ENCODE measurements at places on chromosomes 3 and 15.
A peak's percentile ranks its signal among the peaks of the same experiment; 100 is the strongest.

DNA sequence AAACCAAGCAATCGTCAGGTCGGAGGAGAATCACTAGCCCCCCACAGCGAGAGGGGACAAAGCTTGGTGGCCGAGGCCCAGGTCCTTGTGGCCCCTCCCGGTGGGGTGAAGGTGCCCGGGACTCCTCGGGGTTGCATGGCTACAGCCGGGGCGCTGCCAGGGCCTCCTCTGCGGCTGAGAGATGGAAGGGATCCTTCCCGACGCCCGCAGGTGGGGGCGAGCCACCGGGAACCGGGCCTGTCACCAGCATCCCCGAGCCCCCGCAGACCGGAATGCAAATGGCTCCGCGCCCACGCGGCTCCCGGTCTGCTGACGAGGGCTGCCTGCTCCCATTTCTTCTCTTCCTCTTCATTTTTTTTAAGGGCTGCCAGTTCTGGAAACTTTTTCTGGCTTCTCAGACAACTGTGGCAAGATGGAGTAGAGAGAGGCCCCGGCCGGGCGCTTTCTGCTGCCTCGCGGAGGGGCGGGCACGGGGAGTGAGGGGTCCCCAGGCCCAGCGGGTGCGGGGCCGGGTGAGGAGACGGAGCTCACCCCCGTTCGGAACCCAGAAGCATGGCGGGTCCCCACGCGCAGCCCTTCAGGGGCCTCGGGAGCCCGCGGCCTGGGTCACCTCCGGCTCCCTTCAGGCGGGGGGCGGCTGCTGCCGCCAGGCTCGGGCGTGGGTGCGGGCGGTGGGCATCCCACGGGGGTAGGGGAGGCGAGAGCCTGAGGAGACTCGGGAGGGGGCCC lies 27.5 kb downstream of the MELTF start:
- DNase-seq: peak; percentile 53

- no peak for DNase-seq
Measured at GRCh38 chr3:174310475-174310983, 548.6 kb upstream of the NAALADL2 start.

DNA sequence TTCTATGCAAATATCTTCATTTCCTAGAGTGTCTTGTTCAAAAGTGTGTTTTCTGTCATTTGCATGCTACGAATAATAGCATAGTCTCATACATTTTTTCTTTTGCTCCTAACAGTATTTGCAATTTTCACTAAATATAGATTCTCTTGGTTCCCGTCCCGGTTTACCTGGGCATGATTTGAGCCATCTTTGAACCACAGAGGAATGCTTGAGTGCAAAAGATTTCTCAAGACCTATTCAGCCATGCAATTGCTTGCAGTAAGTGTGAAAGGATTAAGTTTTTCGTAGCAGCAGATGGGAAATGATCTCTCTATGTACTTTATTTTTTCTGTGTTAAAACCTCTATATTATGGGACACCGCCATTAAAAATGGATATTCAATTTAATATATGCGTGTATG lies 733.0 kb downstream of the ZPLD1 start:
- DNase-seq: no peak

- no peak for DNase-seq
Measured at GRCh38 chr3:113177526-113177925, 33.8 kb upstream of the BOC start.

- DNase-seq: peak; percentile 41
Measured at GRCh38 chr3:194632809-194633348, 340 bp downstream of the TMEM44 start.

GRCh38 chr3:12780751-12781150 lies 15.7 kb upstream of the CAND2 start:
- no peak for DNase-seq

GRCh38 chr3:181868576-181869082 lies 156.9 kb downstream of the SOX2 start:
- no peak for DNase-seq

DNA sequence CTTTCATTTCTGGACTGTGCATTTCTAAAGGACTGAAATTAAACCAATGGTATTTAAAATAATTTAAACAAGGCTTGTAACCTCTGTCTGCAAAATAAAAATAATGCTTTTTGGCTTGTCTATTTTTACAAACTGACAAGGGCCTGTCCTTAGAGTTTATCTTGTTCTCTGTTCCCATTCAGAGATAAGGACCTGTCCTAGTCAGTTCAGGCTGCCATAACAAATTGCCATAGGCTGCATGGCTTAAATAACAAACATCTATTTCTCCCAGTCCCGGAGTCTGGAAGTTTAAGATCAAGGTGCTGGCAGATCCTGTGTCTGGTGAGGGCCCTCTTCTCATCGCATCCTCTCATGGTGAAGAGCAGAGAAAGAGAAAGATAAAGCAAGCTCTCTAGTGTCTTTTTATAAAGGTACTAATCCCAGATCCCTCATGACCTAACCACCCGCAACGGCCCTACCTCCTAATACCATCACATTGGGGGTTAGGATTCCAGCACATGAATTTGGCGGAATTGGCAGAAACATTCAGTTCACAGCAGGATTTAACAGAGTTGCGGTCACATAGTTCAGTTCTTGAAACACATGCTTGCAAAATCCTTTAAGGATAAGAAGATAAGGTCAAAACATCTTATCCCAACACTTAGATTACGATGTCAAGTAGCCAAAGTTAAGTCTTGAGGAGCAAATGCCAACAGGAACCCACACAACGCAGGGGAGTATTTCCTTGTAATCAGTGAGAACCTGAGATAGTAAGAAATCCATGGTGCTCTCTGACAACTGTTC lies 17.8 kb downstream of the KBTBD8 start:
- DNase-seq: no peak

DNA sequence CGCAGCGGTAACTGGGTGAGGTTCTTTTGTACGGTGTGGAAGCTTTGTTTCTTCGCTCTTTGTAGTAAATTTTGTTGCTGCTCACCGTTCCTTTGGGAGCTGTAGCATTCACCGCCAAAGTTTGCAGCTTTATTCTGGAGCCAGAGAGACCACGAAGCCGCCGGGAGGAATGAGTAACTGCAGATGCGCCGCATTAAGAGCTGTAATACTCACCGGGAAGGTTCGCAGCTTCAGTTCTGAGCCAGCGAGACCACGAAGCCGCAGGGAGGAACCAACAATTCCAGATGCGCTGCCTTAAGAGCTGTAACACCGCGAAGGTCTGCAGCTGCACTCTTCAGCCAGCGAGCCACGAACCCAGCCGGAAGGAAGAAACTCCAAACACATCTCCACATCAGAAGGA lies 56.0 kb upstream of the DYNC1LI1 start:
- no peak for DNase-seq

- DNase-seq: no peak
Measured at GRCh38 chr3:143078883-143079282, 40.7 kb upstream of the CHST2 start.

DNA sequence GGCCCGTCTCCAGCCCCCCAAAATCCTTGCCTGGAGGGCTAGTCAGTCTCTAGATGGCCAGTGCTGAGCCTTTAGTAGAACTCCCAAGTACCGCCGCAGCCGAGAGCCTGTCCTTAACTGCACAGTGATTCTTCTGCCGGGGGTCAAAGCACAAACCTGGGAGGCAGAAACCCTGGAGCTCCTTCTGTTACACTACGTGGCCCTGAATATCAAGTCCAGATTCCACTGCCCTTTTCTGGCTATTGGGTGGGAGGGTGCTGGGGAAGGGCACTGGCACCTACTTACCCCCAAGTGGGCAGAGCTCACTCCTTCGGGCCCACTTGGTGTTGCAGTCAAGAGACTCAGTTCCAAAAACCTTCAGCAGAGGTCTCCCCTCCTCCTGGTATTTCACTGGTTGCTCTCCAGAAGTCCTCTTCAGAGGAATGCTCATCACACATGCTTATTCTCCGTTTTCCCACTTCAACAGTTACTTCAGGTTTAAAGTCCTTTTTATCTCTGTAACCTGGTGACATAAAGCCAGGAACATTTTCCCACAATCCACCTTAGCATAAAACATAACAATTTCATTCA lies 10.8 kb downstream of the PDHB start:
- DNase-seq: no peak

- DNase-seq: no peak
Measured at GRCh38 chr15:74399511-74400312, 32.3 kb upstream of the CYP11A1 start.

GRCh38 chr3:66353530-66353929 lies 132.7 kb downstream of the SLC25A26 start:
- no peak for DNase-seq

- peak; percentile 16 for DNase-seq
Measured at GRCh38 chr3:178084938-178085816, 451.1 kb upstream of the KCNMB2 start.

GRCh38 chr15:73870700-73871408 lies 2.5 kb upstream of the TBC1D21 start:
- DNase-seq: no peak

- DNase-seq: no peak
Measured at GRCh38 chr3:160641665-160642309, 35.2 kb upstream of the ARL14 start.

- DNase-seq: no peak
Measured at GRCh38 chr3:109927161-109927560, 589.8 kb upstream of the DPPA4 start.

- no peak for DNase-seq
Measured at GRCh38 chr15:100330629-100331215, 11.1 kb downstream of the ADAMTS17 start.

DNA sequence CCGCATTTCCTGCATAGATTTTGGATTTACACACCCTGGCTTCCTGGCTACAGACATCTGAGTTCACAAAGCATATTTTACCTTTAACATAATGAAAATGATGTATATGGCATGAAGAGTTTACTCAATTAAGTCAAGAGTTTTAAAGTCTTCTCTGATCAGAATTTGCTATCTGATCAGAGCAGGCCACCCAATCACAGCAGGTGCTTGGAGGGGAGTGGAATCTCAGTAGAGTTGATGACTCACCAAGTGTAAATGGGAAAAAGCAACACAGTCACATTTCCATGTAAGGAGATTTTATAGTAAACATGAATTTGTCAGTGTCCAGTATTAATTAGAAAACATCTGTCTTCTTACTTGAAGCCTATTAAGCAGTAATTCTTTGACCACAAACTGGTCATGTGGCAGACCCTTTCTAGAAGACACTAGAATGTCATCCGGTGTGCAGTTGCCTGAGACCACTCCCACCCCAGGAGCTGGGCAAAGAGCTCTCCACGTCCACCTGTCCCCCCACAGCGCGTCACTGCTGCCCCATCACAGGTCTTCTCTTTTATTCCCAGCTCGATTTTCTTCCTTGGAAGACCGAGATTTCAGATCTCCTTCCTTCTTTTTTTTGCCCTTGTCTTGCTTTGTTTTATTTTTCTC lies 10.8 kb downstream of the MESD start:
- DNase-seq: no peak

DNA sequence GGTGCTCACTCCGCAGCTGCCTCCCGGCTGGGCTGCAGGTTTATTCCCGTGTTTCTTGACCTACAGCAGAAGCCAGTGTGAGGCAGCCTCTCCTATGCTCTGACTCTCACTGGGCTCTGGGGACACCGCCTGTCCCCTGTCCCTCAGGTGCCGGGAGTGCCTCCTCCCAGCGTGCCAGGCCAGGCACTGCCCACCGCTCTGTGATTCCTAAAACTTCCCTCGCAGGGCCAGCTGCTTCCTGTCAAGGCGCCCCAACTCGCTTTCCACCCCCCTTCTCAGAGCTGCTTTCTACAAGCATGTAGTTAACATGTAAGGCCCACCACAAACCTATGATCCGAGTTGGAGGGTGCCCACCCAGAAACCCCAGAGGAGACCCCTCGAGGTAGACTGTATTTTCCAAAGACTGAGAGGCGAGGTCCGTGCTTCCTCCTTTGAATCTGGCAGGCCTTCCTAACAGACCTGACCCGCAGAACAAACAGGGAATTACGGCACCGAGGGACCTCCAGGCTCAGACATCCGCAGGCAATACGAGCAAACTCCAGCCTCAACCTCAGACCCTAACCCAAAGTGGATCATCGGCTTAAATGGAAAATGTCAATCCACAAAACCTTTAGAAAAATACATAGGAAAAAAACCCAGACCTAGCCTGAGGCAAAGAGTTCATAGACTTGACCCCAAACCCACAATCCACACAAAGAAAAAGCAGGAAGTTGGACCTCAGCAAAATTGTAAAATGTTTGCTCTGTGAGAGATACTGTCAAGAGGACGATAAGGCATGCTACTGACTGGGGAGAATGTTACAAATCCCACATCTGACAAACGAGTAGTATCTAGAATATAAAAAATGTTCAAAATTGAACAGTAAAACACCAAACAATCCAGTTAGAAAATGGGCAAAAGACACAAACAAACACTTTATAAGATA lies 121.3 kb upstream of the IQSEC1 start:
- DNase-seq: no peak

DNA sequence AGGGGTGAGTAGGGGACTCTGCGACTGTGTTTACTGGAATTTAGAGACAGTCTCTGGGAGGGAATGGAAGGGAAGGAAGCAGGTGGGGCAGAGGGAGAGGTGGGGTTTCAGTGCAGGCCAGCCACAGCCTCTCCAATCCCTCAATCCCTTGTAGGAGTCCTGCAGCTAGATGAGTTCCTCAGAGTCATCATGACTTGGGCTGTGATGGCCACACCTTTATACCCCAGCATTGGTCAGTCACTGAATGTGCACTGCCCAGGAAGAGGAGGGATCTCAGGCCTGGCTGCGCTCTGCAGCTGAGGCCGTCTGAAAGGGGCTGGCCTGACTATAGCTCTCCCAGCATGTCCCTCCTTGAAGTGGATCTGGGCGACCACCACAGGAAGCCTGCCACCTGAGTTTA lies 67.3 kb upstream of the GLCE start:
- no peak for DNase-seq

DNA sequence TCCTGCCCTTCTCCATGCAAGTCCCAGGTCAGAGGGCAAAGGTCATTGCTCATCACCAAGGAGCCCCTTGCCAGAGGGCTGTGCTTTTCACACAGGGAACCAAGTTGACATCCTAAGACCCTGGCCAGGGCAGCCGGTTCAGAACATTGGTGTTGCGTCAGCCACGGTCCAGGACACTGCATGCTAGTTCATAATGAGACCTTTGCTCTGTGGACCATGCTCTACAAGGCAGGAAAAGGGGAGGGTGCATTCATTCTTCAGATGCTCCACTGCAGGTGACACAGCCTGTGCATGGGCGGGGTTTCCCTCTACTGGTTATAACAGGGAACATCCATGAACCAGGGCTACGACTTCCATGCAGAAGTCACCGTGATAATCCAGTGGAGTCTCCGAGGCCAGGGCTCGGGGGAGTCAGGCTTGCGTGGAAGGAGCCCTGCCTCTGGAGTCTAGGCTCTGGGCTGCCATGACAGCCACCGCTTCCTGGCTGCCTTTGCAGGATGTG lies 81.6 kb downstream of the OCA2 start:
- no peak for DNase-seq

DNA sequence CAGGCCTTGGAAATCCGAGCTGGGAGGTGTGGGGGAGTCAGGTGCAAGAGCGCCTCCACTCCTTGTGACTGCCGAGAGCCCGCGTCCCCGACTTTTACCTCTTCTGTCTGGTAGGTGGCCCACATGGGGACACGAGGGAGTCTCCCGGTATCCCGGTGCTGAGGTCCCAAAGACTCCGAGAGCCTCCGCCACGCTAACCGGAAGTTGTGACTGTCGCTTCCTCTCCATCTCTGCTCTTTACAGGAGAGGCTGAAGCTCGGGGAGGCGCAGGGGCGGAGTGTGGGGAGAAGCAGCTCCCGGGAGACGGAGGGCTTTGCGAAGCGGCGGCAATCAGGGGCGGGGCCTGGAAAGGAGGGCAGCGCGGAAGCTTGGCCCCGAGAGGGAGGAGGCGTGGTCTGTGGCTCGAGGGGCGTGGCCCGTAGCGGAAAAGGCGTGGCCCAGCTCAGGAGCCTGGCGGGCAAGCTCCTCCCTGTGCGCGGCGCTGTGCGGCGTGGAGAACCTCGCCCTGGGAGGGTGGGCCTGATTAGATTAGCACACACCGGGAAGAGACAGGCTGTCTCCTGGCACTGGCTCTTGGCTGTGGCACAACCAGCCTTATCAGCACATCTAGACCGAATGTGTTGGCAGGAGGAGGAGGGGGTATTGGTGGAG lies 143.9 kb downstream of the GABRB3 start:
- DNase-seq: no peak

Data from frontal cortex (tissue), 4 donors.